ENCODE measurements at places on chromosomes 1 and 21.

- no peak for DNase-seq
These were observed 169.8 kb upstream of the DUSP10 start for GRCh38 chr1:221911714-221912113.

GRCh38 chr1:169250022-169250421 is 117.6 kb downstream of the NME7 start:
- no peak for DNase-seq

GRCh38 chr1:61533546-61533945 is 191.4 kb downstream of the TM2D1 start:
- no peak for DNase-seq

DNA sequence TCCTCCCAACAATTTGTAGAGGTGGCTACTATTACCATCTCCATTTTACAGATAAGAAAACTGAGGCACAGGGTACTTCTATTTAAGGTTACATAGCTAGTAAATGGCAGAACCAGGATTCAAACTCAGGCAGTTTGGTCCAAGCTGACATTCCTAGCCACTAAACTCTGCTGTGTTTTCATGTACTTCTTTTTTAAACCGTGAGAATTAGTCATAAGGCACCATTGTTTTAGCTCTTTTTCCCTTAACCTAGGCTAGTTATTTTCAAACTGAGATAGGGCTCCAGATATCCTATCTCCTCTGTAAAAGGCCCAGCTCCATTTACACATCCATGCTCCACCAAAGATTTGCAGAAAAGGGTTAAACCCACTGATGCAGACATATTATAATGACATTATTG is 92.9 kb downstream of the PTPN14 start:
- no peak for DNase-seq

DNA sequence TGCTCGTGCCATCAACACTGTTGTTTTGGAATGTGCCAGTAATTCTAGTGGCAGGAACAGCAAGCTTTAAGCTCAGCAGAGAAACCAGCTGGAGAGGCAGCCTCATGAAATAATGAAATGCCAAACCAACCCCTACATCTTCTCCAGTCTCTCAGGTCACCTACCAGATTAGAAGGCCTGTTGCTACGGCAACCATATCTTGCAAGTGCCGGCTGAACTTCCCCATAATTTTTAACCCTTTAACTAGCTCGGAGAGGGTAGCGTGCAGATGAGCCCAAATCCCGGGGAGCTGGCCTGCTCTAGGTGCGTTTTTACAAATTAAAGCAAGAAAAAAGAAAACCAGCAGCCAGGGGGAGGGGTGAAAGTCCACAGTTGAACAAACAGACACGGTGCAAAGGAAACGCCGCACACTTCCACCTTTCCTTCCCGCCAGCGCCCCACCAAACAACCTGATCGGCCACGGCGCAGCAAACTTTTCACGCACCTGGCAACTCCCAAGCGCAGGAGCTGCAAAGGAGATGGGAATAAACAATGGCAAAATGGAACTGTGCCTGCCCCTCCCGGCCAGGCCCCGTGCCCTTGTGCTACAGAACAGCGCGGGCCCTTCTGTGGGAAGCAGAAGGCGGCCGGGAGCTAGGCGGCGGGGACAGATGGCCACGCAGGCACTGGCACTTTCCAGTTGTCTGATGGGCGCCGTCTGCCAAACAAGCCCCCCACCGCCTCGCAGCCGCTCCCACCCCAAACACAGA is 50.1 kb downstream of the SSBP3 start:
- DNase-seq: no peak

- DNase-seq: no peak
These were observed 126.7 kb upstream of the POU3F1 start for GRCh38 chr1:38173157-38173831.

- no peak for DNase-seq
These were observed 3.7 kb upstream of the FOXO6 start for GRCh38 chr1:41357451-41358101.

DNA sequence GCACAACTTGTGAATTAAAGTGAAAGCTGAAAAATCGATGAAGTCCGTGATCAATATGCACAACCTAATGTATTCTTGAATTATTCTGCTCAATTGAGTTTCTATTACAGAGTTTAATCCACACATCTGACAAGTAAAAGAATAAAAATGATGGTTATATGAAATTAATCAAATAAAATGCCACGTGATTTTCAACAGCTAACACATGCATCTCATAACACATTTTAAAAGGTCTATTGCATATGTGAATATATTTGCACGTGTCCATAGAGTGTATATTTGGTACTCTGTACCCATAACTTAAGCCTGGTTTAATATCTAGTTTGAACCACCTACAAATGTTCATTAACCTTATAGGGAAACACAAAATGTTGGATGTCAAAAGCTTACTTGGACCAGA is 266.2 kb downstream of the NTNG1 start:
- no peak for DNase-seq

DNA sequence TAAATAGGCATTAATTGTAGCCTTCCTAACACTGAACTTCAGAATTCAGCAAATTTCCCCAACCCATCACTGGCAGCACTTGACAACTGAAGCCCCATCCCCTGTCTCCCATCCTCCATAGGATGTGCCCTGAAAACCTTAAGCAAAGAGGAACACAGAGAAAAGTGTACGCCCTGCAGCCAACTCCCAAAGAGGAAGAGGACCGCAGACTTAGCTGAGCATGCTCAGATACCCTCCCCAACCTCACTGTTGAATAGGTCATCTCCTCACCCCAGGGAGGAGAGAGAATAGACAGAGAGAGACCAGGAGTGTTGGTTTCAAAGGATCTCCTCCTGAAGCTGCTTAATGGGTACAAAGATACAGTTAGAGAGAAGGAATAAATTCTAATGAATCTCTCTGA is 50.5 kb downstream of the CD2 start:
- no peak for DNase-seq

DNA sequence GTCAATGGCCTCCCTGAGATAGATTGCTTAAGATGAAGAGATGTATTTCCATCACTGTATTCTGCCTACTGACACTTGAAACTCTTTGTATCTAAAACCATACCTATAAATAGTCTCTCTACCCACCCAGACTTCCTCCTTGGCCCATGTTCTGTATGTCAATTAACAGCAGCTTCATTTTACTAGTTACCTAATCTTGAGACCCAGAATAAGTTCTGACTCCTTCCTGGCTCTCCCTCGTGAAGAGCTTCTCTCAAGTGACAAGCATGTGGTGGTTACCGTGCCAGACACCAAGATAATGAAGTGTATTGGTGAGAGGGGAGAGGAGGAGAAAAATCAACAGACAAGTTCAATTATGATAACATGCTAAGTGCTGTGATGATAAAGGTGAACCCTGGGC is 128.8 kb upstream of the RAVER2 start:
- no peak for DNase-seq

GRCh38 chr1:40351124-40351523 is 22.4 kb upstream of the SMAP2 start:
- no peak for DNase-seq

GRCh38 chr1:80917225-80917624 is 883.5 kb upstream of the ADGRL2 start:
- DNase-seq: no peak

GRCh38 chr1:22340066-22340465 is 111.6 kb upstream of the ZBTB40 start:
- DNase-seq: no peak

DNA sequence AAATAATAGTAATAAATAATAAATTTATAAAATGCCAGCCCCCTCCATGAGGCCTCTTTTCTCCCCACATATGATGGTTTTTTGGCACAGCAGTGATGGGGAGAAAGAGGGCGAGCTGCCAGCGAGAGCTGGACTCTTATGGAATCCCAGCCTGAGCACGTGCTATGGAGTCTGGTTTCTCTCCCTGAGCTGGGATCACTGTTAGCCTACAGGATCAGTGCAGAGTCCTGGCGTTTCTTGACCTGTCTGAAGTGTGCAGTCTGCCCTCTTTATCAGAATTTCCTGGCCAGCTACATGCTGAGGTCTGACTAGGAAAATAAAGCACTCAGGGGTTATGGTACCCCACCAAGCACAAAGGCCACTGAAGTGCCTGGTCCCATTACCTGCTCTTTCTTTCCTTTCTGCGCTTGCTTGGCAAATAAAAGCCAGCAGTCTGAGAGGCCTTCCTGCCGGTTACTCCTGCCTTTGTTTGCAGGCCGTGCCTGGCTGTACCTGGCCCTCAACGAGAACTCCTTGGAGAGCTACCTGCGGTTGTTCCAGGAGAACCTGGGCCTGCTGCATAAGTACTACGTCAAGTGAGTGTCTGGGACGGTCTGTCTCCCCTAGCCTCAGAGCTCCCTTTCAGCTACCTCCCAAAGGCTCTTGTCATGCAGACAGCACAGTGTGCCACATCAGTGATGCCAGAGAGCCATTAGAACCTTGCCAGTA is 18.5 kb upstream of the SLC25A34 start:
- no peak for DNase-seq

DNA sequence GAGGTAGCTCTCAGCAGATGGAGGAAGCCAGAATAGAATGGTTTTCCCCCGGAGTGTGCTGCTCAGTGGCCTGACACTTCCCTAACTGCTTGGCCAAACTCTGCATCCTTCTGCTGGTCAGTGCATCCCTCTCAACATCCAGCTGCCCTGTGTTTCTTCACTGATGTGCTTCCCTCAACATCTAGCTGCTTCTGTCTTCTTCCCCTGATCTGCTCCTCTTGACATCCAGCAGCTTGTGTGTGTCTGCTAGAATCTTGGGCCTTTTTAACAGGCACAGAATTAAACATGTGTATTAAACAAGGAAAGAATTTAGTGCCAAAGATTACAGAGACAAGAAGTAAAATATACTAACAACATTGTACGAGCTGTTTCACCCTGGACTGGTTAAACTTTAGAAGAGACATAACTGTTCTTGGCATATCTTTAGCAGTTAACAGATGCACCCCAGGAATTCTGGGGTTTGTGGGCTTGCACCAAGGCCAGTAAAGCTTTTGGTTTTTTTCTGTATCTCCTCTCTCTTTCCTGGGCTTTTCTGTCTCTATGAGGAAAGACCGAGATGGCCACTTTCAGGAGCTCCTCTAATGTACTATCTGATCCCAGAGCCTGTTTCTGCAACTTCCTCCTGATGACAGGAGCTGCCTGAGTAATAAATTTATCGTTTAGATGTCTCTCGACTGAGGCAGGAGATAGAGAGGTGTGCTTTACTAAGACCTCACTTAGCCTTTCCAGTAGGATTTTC is 34.8 kb upstream of the HSD3B1 start:
- DNase-seq: no peak

GRCh38 chr1:175179837-175180590 is 12.6 kb downstream of the KIAA0040 start:
- no peak for DNase-seq

DNA sequence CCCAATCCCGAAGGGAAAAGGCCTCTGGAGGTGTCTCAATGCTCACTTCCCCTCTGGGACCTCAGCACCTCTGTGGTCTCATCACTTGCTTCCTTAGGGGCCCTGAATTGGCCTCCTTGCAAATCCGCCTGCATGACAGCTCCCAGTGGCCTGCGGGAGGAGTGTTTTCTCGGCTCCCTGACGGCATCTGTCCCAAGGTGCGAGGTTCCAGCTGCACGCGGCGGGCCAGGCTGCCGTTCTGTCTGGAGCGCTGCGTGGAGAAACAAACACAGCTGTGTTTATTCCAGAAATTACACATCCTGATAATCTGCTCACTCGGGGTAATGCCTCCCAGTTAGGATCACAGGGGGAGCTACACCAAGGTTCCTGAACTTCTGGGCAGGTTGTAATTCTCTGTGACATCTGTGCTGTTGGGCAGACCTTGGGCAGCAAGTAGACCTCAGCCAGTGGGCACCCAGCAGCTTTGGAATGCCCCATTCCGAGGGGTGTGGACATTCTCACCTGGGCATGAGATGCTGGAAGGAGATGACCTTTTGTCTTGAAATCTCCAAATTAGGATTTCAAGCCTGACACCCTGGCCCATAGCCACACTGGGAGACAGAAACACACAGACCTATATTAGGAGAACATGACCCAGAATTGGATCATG is 18.2 kb downstream of the EPHB2 start:
- no peak for DNase-seq

DNA sequence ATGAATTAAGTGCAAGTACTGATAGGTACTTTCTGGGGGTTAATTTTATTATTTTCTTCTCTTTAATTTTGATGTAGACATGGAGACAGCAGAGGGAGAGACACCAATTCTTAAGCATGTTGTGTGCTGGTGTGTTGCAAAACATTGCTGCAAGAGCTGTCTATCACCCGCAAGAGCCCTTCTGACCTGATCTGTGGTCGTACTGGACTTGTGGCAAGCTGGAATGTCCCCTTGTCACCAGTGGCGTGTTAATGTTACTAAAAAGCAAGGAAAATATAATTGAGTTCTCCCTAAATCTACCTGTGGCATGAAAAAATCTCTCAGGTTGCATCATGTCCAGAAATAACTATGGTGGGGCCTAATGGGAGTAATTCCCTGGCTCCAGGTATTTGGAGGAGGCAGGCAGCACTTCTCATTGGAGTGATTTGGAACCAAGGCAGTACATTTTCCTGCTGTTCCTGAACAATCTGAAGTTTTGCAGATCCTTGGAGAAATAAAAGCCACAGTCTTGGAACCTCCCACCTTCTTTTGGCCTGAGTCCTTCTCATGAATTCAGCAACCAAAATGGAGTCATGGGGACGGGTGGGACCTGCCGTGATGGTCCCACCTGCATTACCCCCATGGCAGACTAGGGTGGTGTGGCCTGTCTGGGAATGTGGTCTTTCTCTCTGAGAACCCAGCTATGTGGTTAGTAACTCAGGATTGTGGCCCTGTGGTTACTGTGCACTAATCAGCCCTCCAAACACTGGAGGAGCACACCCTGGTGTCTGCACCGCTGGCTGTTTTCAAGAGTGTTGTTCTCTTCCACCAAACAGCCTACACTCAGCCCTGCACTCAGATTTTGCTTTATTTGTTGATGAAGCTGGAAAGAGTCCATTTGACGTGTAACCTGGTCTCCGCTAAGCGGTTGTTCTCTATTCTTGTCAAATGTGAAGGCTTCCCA is 57.4 kb downstream of the GALNT2 start:
- no peak for DNase-seq

DNA sequence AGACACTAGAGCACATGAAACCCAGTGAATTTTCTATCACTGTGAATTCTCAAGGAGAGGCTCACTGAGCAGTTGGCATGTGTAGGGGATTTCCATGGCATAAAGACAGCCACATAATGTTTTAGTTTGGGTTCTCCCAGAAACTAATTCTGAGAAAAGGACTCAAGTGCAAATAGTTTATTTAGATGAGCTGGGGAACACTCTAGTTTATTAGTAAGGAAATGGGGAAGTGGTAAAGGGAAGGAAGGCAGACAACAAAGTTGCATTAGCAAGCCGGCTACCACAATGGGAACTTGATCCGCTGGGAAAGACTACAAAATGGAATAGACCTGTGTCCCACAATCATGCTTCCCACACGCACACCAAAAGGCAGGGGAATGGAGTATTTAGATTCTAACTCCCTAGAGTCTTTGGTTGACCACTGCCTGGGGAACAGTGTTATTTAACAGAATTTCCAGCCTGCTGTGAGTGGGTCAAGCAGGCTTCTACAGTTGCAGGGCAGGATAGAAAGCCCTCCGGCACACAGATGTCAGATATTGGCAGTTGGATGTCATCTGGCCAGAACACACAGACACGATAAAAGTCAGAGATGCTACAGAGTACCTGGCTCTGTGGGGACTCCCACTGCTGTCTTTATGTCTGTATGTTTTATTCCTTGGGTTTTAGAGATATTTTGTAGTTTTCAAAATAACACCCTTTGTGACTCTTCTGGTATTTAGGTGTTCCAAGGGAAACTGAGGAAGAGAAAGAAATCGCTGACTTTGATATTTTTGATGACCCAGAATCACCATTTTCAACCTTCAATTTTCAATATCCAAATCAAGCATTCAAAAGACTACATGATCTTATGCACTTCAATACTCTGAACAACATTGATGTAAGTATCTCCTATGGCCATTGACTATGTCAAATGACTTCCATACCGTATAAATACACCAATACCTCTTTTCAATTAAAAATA is 150.1 kb downstream of the PLA2G4A start:
- DNase-seq: no peak

All from 8988T (cell line).